Activated naive CD4-positive, alpha-beta T cell (primary cell): ENCODE measurements at places on chromosomes 5 and 9.

GRCh38 chr5:157177953-157178352 is 2.7 kb upstream of the ITK start:
- no peak for DNase-seq

DNA sequence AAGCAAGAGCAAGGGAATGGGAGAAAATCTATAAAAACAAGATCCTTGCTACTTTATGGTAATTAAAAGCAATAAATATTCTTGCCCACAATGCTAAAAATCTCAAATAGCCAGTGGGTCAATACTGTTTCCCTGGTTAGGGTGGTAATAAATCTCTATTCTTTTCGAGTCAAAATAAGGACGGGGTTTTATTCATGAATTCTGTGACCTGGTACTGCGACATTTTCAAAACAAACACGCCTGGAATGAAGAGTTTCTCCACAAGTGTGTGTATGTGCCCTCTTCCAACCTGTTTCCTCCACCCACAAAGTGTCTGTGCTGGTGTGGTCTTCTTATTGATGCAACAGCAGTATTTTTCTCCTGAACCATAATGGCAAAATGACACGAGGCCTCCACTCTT is 358.8 kb upstream of the BRINP1 start:
- DNase-seq: no peak

GRCh38 chr9:6414247-6414641 is 1.2 kb downstream of the UHRF2 start:
- no peak for DNase-seq

DNA sequence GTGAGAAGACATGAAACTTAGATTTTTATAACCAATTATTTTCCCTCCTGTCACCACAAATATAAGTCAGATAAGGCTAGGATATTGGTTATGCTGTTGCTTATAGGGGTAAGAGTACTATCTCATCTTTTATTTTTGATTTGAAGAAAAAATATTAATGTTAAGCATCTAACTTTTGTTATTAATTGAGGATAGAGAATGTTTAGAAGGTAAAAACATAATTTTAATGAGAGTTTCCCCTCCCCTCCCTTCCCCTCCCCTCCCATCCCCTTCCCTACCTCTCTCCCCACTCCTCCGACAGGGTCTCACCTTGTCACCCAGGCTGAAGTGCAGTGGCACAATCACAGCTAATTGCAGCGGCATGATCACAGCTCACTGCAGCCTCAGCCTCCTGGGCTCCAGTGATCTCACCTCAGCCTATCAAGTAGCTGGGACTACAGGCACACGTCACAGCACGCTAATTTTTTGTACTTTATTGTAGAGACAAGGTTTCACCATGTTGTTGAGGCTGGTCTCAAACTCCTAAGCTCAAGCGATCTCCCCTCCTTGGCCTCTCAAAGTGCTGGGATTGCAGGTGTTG is 86.7 kb downstream of the RIC1 start:
- DNase-seq: no peak

GRCh38 chr5:124655251-124655917 is 91.1 kb downstream of the ZNF608 start:
- DNase-seq: no peak

DNA sequence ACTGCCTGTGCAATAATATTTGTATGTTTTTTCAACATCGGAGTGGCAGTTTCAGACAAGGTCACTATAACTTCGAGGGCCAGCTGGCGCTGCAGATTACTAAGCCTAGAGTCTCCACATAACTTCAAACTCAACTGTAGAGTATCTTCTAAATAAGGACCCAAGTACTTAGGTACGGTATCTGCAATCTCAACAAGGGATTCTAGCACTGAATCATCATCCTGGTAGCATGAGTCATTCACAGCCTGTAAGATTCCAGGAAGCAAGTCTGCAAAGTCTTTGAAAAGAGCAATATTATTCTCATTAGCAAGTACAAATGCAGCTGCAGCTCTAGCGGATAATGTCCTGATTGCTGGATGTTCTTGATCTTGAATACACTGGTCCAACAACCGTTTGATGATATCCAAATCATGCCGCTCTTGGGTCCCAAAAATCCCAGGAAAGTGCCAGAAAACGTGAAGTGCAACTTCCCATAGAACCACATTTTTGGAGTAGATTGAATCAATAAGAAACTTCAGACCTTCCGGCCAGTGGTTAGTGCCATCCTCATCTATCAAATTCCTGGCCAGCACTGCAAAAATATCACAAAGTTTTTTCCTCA is 654 bp downstream of the RANBP6 start:
- DNase-seq: no peak

DNA sequence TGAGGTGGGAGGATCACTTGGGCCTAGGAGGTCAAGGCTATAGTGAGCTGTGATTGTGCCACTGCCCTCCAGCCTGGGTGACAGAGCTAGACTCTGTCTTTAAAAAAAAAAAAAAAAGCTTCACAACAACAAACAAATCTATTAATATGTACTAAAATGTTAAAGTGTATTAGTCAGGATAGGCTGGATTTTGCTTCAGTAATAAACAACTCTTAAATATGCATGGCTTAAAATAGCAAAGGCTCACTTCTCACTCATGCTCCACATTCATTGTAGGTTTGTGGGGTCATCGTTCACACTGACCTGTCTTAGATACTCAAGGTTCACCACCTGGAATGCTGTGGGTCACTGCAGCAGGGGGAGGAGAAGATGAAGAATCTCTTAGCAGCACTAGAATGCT is 33.8 kb upstream of the COL15A1 start:
- DNase-seq: no peak

GRCh38 chr5:79263-79662 is 12.7 kb upstream of the PLEKHG4B start:
- DNase-seq: no peak

DNA sequence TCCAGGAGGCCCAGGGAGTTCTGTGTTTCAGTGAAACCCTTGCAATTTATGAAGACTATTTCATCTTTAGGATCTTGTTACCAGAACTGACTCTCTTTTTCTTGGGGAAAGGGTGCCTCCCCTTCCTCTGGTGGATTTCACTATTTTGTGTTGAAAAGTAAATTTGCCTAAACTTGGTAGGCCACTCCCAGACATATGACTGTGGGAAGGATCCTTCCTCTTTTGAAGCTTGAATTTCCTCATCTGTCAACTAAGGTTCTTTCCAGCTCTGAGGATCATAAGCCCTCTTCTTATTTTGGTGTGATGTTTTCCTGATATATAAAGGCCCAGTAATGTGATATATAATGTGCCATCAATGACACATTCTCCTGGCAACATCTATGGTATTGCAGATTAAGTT is 59.1 kb upstream of the ZFAND5 start:
- DNase-seq: no peak

- no peak for DNase-seq
Observed at GRCh38 chr9:87442451-87442850, 55.2 kb upstream of the DAPK1 start.

DNA sequence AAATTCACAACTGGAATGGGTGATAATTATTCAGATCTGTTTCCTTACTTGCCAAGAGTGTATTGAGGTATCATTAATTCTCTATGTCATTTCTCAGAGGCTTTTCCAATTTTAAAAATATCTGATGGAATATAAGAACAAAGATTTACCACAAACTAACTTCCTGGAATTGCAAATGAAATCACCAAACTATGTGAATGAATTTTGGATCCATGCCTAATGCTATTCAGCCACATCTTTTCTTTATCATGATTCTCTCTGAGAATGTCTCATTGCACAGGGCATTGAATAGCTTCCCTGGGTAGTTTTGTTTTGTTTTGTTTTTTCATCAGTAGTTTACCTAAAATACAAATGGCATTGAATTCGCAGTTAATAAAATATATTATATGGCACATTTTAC is 146.9 kb upstream of the FBN2 start:
- DNase-seq: no peak

GRCh38 chr9:120894321-120895148 is 17.5 kb upstream of the PHF19 start:
- DNase-seq: no peak

GRCh38 chr5:11792621-11793020 is 111.6 kb downstream of the CTNND2 start:
- DNase-seq: no peak

DNA sequence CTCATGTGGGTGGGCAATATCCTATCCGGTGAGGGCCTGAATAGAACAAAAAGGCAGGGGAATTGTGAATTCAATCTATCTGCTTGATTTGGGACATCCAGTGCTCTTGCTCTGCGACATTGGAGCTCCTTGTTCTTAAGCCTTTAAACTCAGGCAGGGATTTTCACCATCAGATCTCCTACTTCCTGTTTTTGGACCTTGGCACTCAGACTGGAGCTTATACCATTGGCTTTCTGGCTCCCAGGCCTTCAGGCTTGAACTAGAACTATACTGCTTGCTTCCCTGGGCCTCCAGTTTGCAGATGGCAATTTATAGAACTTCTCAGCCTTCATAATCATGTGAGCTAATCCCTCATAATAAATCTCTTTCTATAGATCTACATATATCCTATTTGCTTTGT is 134.3 kb upstream of the CLINT1 start:
- no peak for DNase-seq

DNA sequence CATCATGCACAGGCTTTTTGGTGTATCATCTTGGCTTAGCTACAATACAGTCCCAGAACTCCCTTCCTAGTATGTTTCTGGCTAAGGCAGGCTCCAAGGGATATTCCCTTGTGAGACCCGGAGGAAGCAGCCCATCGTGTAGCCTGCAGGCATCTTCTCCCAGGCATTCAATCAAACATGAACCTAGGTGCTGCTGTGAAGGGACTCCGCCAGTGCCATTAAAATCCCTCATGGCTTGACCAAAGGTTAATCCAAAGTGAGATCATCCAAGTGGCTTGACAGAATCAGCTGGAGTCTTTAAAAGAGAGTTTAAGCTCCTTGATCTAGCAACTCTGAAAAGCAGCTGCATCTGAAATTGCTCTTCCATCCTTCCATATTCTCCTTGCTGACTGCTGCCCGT is 333.9 kb downstream of the DIRAS2 start:
- DNase-seq: no peak

DNA sequence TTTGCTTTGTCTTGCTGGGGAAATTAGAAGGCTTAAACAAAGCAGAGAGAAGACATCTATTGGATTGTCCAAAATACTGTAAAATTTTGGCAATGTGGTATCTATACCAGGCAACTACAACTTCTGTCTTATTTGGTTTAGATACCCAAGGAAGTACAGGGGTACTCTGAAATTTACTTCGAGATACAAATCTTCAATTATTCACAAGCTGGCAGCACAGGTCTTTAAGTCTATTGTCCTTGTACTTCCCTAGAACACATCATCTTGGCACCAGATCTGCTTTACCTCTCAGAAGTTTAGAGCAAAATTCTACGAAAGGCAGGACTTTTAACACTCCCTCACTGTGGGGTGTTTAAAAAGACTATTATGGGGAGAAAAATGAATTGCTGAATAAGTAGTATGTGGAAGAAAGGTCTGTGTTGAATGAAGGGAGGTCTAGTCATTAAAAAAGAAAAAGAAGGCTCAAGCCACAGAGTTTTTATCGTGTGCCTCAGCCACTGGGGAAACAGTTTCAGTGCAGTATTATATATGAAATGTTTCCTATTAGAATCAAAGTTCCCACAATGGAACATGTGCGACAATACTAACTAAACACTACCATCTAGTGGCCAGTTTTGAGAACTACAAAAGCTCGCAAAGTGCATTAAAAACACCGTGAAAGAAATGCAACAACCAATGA is 93.7 kb downstream of the PDE4D start:
- no peak for DNase-seq

- DNase-seq: no peak
Observed at GRCh38 chr5:96709152-96709821, 47.1 kb downstream of the CAST start.

DNA sequence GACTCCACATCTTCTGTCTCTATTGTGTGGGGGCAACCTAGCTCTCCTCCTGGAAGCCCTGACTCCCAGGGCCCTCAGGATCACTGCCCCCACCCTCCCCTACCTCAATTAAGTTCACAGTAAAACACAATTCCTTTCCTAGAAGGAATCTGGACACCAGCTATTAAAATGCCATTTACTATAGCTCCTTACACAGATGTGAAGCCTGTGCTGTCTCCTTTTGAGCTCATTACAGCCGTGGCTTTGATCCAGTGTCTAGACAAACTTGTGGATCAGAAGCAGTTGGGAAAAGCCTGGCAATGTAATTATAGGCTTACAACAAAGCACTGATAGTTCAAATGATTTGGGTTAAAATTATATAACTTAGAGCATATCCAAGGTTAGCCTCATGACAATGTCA is 107.0 kb upstream of the SMIM23 start:
- no peak for DNase-seq
